Activated T-helper 1 cell treated with Interleukin-2 at 50 U/mL for 16 hours (primary cell): ENCODE measurements at places on chromosomes 6 and 20.

GRCh38 chr6:66159937-66160336, 452.9 kb upstream of the EYS start:
- no peak for DNase-seq

DNA sequence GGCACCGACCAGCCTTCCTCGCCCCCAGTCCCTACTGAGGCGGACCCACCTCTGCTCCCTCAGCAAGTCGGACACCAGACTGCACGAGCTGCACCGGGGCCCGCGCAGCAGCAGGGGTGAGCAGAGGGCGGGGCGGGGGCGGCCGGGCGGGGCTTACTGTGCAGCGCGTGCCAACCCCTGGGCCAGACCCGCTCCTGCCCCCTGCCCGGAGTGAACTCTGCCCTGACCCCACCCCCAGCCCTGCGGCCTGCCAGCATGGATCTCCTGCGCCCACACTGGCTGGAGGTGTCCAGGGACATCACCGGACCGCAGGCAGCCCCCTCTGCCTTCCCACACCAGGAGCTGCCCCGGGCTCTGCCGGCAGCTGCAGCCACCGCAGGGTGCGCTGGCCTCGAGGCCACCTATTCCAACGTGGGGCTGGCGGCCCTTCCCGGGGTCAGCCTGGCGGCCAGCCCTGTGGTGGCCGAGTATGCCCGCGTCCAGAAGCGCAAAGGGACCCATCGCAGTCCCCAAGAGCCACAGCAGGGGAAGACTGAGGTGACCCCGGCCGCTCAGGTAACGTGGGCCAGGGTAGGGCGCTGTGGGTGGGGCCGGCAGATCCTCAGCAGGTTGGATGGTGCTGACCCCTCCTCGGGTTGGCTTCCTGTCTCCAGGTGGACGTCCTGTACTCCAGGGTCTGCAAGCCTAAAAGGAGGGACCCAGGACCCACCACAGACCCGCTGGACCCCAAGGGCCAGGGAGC, 1.5 kb upstream of the SLC2A4RG start:
- DNase-seq, result no peak

DNA sequence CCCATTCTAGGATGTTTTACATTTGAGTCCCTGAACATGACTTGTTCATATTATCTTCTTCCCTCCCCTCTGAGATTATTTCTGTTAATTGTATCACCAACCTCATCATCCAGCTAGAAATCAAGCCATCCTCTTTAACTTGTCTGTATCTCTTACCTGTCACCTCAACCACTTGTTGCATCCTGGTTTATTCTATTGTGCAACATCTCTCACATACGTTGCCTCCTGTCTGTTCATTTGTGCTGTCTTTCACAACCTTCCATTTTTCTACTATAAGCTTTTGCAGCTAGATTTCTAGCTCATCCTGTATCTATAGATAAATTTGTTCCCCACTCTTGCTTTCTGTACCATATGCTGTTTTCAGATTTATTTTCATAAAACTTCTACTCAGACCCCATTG, 183.7 kb downstream of the MCHR2 start:
- DNase-seq, result no peak

GRCh38 chr20:58174708-58175280, 53.7 kb downstream of the ANKRD60 start:
- DNase-seq, result no peak

- DNase-seq, result no peak
These were observed 200.1 kb downstream of the CLIC5 start for GRCh38 chr6:45815466-45816125.

DNA sequence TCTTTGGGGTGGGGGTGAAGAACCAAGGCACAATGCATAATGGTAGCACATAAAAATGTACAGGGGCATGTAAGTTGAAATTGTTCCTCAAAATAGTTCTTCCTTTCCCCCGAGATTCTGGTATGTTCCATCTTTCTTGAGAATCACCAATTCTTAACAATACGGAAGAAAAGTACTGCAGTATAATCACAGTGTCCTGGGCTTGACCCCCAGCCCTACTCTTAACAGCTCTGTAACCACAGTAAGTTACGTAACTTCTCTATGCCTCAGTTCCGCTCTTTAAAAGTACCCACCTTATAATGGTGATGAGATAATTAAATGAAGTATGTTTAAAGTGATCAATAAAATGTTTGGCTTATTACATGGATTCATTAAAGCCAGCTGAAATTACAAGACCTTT, 104.5 kb downstream of the SMLR1 start:
- no peak for DNase-seq

DNA sequence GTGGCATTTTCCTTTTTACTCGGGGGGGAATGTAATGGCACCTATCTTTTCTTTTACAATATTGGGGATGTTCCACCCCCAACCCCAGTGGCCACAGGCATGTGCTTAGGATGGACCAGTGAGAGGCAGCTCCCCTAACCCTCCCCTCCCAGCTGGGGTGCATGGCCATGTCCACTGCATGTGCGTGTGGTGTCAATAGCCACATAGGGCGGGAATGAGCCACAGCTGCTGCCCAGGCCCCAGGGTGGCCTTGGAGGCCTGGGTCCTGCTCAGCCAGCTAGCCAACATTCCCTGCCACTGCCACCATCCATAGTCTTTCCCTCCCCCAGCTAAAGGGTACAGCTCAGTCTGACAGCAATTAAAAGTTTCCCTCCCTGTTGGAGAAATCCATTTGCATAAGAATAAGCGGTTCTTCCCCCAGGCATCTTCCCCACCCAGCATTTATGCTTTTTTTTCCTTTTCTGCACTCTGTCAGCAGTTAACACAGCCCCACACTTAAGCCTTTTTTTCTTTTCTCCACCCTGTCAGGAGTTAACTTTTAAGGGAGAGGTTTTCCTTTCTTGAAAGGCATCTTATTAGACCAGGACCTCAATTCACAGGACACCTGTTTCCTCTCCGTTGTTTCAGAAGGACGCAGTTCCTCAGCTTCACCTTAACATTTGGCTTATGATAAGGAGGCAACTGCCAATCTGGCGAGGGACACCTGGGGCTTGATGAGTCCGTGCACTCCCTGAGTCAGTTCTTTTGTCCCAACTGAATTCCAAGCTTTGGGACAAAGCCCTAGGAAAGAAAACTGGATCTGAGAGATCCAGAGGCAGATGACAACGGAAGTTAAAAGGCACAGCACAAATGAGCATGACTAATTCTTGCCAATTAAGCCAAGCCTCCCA, 121.4 kb downstream of the TPBG start:
- no peak for DNase-seq

DNA sequence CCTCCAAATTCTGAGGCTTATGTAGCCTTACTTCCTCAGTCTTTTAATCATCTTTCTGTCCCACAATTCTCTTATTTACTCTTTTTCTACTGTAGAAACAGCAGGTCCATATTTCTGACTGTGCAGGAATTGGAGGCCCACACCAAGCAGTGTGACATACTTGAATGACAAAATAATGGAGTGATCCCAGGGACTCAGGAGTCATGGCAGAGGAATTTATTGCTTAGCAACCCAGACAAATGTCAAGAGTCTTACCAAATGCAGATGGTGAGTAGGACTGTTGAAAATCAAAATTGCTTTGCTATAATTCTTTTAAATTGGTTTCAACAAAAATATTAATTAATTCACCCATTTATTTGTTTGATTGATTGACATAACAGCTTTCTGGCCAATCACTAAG, 59.9 kb downstream of the HTR1B start:
- no peak for DNase-seq

GRCh38 chr6:14354919-14355572, 237.5 kb downstream of the CD83 start:
- DNase-seq, result no peak
